Spleen (tissue), 13 donors: ENCODE measurements at places on chromosomes 2 and 18. TPM values are rescaled to one million over a fixed set of nuclear protein-coding genes. Genes with fewer than 3 reads are reported as not detected.

Gene PDCD1
- 2.7 TPM for polyA plus RNA-seq

Gene CCDC178
- polyA plus RNA-seq, result 4.0 TPM

Gene GREB1L
- polyA plus RNA-seq, result under 0.01 TPM

Gene CNGA3
- polyA plus RNA-seq, result not detected

Gene SOX11
- polyA plus RNA-seq, result 0.32 TPM

Gene SLC14A1
- 8.2 TPM for polyA plus RNA-seq

Gene CMPK2
- 2.5 TPM for polyA plus RNA-seq

Gene DSG1
- not detected for polyA plus RNA-seq

Gene FBXO36
- polyA plus RNA-seq, result 0.59 TPM

Gene LRRTM4
- 0.09 TPM for polyA plus RNA-seq

Gene NEURL3
- polyA plus RNA-seq, result 1.2 TPM

Gene LRP1B
- 0.02 TPM for polyA plus RNA-seq

Gene PTGR3
- 16.8 TPM for polyA plus RNA-seq

Gene POTEF
- not detected for polyA plus RNA-seq

Gene ABCG8
- polyA plus RNA-seq, result not detected

Gene LOXL3
- 3.6 TPM for polyA plus RNA-seq

Gene KATNAL2
- polyA plus RNA-seq, result 2.5 TPM

Gene CFAP65
- not detected for polyA plus RNA-seq

Gene PSD4
- 75.8 TPM for polyA plus RNA-seq
